ENCODE measurements at places on chromosomes 6 and 20. TPM values are rescaled to one million over a fixed set of nuclear protein-coding genes. Genes with fewer than 3 reads are reported as not detected.

CRYBG1 gene
- total RNA-seq = 15.6 TPM

CST2 gene
- total RNA-seq = not detected

NTSR1 gene
- 0.66 TPM for total RNA-seq

C6orf141 gene
- total RNA-seq = 1.3 TPM

CGA gene
- total RNA-seq = not detected

BHLHE23 gene
- not detected for total RNA-seq
